ENCODE measurements at places on chromosomes 6 and 20.

- DNase-seq: no peak
These were observed 335.8 kb upstream of the FLRT3 start for GRCh38 chr20:14673164-14673563.

DNA sequence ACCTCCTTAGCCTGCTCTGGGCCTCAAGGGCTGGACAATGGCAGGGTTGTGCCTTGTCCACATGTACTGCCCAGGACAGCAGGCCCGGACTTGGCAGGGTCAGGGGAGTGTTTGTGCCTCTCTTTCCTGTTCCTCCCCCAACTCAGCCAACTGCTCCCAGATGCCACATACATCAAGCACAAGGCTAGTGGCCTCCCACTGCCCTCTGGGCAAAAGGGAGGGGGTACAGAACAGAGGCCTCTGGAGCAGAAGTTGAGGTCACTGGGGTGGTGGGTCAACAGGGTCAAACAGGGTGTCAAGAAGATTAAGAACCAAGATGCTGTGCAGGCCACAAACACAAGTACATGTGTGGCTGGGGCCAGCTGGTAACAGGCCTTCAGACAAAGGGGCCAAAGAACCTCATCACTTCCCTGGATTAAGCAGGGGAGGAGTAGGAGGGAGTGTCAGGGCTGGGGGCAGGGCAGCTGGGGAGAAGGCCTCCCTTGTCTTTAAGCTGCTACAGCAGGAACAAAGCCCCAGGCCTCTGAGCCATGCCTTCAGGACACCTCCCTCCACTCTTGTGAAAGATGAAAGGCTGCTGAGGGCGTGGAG, 36.0 kb downstream of the KCNK5 start:
- no peak for DNase-seq

DNA sequence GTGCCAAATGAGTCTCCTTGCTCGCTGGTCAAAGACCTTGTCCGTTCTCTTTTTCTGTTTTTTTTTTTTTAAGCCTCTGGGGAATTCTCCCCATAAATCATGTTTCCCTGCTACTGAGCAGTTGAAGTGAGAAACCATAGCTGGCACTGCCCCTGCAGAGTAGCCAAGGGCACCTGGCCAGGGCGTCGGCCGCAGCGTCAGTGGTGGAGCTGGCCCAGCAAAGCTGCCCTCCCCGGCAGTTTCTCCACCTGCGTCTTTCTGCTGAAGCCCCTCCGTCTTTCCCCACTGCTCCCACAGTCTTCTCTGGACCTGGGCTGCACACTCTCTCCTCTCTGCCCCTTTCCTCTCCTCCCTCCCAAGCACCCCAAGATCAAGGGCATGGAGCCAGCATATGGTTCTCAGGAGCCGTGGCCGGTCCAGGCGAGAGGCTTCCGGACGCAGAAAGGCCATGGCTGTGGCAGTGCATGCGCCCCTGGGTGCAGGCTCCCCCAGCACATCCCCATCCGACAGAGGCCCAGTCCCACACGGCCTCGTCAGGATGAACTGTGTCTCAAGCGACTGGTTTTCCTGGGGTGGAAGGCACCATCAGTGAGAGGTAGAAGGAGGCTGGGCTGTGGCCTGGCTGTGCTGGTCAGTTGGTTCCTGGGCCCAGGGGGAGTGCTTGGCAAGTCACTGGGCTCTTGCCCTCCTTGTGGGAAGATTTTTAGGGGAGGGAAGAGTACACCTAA, 218.1 kb downstream of the ERMARD start:
- no peak for DNase-seq

DNA sequence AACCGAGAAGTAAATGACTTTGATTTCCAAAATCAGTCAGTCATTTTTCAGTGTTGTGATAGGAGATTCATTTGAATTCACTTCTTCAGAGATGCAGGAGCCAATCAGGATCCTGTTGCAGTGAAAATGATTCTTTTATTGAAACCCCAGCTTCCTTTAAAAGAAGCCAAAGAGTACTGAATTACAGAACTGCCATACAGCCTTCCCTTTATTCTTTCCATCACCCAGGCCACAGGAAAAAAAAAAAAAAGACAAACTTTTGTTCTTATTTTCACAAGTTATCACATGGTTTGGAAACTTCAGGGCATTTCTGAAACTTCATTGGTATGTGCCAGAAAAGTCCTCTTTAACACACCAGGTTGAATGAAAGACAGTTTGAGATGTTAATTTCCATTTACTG, 1.8 kb upstream of the CARMIL1 start:
- no peak for DNase-seq

GRCh38 chr20:9457136-9457535, 57.3 kb upstream of the LAMP5 start:
- no peak for DNase-seq

DNA sequence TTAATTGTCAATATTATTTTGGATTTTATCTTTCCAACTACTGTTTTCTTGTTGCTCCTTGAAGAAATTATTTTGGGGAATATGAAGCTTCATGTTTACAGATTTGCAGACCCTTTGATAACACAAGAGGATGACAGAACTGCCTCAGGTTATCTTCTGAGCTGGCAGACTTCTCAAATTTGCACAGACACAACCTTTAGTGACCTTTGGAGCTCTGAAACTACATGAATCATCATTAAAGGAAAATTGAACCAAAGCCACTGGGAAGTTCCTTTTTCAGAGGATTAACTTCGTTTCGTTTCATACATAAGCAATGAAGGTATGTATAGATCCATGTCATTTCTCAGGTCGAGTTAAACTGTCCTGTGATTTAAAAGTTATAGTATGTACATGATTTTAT, 85.9 kb downstream of the FBXO5 start:
- no peak for DNase-seq

GRCh38 chr6:109257494-109257893, 124.8 kb downstream of the CD164 start:
- DNase-seq: no peak

DNA sequence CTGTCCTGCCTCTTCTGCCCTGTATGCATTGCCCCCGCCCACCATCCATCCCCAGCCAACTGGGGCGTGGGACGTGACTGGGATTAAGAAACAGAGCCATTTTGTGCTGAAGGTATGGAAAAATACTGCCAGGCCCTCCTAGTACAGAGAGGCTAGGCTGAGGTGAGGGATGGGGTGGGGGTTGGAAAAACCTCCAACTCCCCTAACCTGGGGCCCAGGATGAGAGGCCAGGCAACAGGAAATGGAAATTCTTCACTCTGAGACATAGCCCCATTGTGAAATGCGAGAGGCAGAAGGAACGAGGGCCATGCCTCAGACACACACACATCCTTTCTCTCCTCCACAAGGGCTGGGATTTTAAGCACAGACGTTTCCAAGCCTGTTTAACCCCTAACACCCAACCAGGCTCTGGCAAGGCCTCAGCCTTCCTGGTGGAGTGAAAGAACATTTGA, 19.9 kb downstream of the KCNK5 start:
- DNase-seq: no peak

- no peak for DNase-seq
These were observed 95.8 kb upstream of the IRAK1BP1 start for GRCh38 chr6:78771586-78771985.

DNA sequence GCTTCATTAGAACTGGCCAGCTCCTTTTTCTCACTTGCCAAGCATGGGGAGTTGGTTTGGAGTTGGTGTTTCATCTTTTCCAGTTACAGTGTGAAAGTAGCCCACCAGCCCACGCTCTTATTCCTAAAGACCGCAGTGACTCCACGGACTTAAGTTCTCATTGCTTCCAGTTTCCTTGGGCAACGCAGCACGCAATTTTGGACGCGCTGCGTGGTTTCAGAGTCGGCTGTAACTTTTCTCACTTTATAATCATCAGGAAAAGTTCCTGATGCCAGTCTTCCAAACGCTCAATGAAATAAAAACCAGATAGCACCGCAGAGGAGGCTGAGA, 381 bp upstream of the PEX7 start:
- peak; percentile 20 for DNase-seq

DNA sequence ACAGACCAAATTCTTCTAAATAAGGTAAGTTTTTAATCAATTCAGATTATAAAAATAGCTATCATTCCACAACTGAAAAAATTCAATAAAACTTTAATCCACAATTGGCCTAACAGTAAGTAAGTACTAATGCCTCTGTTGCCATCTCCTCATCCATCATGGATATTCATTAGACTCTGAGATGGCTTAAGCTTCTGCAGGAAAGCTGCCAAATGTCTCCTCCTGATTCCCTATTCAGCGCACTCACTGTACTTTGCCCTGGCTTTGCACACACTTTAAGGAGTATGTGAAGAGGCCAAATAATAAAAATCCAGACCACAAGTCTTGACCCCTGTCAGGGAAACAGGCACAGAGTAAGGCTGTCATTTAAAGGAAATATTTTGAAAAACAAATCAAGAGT, 23.6 kb downstream of the PGM3 start:
- DNase-seq: no peak

DNA sequence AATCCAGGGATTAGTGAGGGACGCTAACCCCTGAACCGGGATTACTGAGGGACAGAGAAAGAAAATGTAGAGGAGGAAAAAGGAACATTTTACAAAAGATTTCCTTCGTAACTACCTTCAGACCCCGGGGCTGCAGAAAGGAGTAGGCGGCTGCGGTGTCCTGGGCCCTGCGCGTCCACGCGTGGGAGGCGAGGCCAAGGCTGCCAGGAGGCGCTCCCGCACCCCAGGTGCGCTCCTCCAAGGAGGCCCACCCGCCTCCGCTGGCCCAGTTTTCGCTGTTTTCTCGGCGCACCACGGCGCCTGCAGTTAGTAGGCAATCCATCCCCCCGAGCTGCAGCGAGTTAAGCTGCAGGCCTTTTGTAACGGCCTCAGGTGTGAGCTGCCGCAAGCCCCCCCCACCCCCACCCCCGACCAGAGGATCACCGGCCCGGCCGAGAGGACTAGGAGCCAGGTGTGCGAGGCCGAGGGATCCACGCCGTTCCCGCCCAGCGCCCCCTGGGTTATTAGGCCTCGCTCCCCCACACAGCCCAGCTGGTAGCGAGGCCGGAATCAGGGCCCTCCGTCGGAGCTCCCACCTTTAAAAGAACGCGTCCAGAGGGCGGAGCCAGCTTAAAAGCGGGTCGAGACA, 380.3 kb upstream of the ARID1B start:
- peak; percentile 37 for DNase-seq

DNA sequence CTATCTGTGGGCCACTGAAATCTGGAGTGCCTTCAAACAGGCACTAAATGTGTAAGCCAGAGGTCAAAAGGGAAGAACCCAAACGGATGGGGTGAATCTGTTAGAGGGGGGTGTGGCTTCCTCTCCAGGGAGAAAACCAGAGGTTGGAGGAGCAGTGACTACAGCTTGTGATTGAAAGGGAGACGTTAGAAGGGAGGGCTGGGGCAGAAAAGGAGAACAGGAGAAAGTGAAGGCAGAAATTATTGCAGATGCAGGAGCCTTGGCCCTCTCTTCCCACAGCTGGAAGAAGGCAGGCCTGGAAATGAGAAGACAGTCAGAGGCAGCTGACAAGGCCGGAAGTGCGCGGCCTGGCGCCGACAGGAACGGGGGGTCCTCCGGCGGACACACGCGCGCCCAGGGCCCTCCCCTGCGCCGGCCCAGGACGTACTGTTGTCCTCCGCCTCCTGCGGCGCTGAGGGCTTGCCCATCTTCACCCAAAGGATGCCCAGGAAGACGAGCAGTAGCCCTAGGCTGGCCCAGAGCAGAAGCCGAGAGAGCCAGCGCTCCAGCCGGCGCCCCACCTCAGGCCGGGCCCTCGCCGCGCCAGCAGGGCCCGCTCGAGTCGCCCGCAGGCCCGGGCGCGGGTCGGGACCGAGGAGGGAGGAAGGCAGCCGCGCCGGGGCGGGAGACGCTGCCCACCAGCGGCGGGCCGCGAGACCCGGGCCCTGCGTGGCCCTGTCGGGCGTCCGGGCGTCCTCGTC, 806 bp downstream of the LEMD2 start:
- peak; percentile 75 for DNase-seq

DNA sequence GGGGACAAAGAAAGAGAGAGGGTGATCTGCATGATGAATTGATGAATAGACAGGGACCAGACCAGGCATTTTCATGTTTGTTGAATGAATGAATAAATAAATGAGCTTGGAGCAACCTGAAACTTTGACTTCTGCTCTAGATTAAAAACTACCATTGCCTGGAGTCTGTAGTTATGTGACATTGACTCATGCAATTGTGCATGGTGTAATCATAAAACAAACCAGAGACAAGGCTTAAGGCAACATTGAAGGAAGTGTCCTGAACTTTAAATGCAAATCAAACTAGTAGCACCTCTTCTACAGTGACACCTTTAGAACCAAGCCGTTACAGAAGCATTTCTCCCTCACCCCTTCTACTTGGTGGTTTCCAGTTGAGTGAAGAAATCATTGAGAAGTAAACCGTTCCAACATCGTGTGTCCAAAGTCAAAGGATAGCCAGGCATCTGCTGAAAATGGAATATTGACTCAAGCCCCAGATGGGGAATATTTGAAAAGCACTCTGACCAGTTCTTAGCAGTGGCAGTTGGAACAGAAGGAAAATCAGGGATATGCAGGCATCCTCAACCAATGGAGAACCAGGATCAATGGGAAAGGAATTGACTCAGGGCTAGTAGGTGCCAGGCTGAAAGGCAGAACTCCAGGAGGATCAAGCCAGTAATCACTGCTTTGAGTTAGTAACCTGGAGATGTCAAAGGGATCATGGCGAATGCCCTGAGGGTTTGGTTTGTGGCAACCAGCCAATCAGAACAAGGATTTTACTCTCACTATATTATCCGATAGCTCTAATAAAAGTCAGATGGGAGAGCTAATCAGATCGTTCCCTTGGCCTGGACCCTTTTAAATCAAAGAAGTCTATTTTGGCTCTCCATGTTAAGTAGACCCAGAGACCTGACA, 171.2 kb upstream of the TSHZ2 start:
- DNase-seq: no peak

GRCh38 chr6:113854531-113855499, 2.3 kb upstream of the MARCKS start:
- peak; percentile 7 for DNase-seq

GRCh38 chr20:25296094-25297093, 48.5 kb downstream of the PYGB start:
- DNase-seq: peak; percentile 34

GRCh38 chr6:83168556-83168955, 24.5 kb downstream of the PGM3 start:
- no peak for DNase-seq

- no peak for DNase-seq
These were observed 195.1 kb upstream of the GMDS start for GRCh38 chr6:2440516-2440915.

DNA sequence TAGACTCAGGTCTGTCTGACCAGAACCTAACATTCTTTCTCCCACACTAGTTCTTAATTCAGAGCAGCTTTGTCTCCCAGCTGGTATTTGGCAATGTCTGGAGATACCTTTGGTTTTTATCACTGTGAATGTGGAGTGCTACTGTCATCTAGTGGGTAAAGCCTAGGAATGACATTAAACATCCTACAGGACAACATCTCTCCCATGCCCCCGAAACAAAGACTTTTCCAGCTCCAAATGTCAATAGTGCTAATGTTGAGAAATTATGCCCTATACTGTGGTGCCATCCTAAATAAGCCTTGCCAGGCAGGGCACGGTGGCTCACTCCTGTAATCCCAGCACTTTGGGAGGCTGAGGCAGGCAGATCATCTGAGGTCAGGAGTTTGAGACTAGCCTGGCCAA, 4.2 kb upstream of the TTPAL start:
- no peak for DNase-seq

- peak; percentile 26 for DNase-seq
These were observed 5.9 kb downstream of the TMEM239 start for GRCh38 chr20:2822073-2822472.

Measured in activated T-cell treated with anti-CD3 and anti-CD28 coated beads, Interleukin-2, amount 50 U/mL, for 72 hours (primary cell).